ENCODE measurements at places on chromosomes 5 and 9. TPM values are rescaled to one million over a fixed set of nuclear protein-coding genes. Genes with fewer than 3 reads are reported as not detected.

- ATAC-seq, result no peak
Measured at GRCh38 chr9:68530618-68531017, 10.1 kb downstream of the TMEM252 start.

- ATAC-seq, result no peak
Measured at GRCh38 chr9:87069690-87070089, 122.4 kb upstream of the GAS1 start.

DNA sequence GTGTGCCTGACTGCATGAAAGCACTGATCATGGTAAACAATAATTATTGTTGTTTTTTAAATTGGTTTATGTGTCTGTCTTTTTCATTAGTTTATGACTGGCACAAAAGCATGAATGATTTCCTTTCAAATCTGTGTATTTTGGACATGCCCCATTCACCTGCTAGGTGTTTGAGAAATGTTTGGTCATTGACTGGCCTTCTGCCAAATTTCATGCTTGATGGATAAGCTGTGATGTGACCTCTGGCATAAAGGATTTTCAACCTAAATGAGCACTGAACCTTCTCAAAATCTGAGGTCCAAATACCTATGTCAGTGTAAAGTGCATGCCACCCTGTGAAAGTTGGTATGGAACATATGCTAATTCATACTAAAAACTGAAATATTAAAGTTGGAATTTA, 204.5 kb downstream of the BRINP1 start:
- no peak for ATAC-seq

Gene THOC3
- total RNA-seq, result 126 TPM

DNA sequence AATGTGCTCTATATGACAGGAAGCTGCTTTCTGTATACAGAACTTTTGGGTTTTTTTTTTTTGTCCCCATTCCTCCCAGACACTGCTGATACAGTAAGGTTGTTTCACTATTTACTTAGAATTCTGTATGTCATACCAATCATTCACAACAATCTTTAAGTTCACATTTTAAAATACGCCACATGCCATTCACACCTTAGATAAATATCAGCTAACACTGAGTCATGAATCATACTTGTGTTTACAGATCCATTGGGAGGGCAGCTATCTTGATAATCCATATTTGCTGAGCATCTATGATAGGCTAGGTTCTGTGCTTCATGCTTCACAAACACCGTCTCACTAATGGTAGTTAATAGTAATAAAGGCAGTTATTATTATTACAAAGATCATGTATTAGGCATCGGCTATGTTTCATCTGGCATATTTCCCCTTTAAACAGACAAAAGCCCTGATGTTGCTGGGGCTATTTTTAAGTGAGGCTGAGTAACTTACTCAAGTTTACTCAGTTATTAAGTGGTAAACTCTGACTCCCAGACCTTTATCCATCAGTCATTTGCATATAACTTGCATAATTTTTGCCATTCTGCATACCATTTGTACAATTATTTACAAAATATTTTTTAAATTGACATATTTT, 152.2 kb upstream of the HMHB1 start:
- ATAC-seq, result no peak

Gene SLC36A3
- not detected for total RNA-seq

GRCh38 chr5:3428334-3428733, 167.3 kb upstream of the IRX1 start:
- no peak for ATAC-seq

GRCh38 chr9:70340572-70340971, 73.9 kb downstream of the KLF9 start:
- ATAC-seq, result no peak

DNA sequence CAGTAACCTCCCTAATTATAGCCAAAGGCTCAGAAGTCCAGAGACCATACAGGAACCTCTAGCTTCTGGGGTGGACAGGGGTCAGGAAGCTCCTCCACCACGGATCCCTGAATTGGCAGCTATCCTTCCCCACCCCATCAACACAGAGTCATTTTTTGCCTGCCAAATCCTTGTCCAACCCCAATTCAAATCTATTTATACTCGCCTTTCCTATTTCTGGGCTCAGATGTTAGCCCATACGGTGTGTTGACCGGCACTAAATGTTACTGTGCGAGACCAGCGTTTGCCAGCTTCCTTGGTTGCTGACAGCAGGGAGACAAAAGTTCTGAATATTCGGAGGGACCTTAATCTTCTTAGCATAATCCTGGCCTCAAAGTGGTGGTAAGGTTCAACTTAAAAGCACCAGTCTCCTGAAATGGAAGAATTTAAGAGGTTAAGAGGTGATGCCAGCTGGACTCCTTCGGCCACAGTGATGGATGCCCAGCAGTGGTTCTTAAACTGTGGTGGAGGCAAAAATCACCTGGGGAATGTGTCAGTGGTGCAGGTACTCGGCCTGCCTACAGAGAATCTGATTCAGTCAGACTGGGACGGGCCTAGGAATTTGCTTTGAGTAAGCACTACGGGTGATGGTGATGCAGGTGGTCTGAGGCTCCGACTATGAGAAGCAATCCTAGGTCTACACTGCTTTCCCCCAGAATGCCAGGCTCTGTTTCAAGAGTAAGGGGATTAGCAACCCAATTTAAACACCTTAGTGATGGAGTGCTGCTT, 204.8 kb upstream of the MEF2C start:
- ATAC-seq, result no peak

DNA sequence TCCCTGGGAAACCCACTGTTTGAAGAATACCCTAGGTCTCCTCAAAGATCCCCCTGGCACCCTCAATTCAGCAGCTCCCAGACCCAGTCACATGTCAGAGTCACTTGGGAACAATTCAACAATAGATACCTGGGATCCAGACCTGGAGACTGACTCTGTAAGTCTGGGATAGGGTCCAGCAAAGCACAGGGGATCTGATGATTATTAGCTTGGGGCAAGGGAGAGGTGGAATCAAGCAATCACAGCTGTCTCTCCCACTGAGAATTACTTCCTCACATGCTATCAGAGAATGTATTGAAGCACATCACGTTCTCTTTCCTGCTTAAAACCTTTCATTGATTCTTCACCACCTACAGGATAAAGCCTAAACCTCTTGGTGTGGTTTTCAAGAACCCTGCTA, 5.9 kb downstream of the FAM193B start:
- ATAC-seq, result no peak

Gene HAPLN1
- total RNA-seq, result not detected

Gene BTNL8
- total RNA-seq, result 0.40 TPM

- ATAC-seq, result peak; percentile 40
Measured at GRCh38 chr9:37034305-37034937, 353 bp upstream of the PAX5 start.
